ENCODE measurements at places on chromosomes 6 and 20.

- no peak for DNase-seq
These were observed 93.2 kb downstream of the DLGAP4 start for GRCh38 chr20:36399147-36399968.

GRCh38 chr20:25076731-25077609, 5.0 kb downstream of the VSX1 start:
- DNase-seq = no peak

- no peak for DNase-seq
These were observed 215.8 kb downstream of the UTRN start for GRCh38 chr6:144500892-144501291.

- DNase-seq = no peak
These were observed 70.5 kb upstream of the TOX2 start for GRCh38 chr20:43843965-43844660.

GRCh38 chr6:107202876-107203468, 87.7 kb upstream of the BEND3 start:
- no peak for DNase-seq

GRCh38 chr6:132932588-132932987, 118.2 kb downstream of the RPS12 start:
- DNase-seq = no peak

GRCh38 chr20:1872459-1873097, 22.6 kb upstream of the SIRPA start:
- DNase-seq = no peak

- DNase-seq = no peak
These were observed 163.9 kb downstream of the FAXC start for GRCh38 chr6:99185525-99185924.

GRCh38 chr6:128421788-128422187, 98.6 kb downstream of the PTPRK start:
- DNase-seq = no peak

DNA sequence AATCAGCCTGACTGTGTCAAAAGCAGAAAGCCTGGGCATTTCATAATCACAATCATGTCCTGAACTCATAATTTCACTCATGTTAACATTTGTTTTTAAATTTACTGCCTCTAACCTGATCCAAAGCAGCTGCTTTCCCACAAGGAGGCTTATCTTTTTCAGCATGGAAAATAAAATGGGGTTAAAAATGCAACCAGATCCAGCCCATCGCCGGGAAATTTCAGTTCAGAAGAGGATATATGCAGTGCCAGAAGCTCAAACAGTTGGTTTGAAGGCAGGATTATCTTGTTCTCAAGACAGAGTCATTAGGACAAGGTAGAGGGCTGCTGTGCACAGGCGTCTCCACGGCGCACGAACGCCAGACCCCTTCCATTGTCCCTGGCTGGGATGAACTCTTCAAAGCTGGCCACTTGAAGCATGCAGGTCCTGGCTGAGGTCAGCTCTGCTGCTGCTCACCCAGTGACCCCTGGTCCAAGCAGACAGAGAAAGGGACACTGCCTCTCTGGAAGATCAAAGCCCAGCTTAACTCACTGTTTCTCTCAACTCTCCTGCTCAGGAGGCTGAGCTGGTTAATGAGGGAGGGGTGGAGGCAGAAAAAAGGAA, 191.1 kb upstream of the HEY2 start:
- DNase-seq = no peak

DNA sequence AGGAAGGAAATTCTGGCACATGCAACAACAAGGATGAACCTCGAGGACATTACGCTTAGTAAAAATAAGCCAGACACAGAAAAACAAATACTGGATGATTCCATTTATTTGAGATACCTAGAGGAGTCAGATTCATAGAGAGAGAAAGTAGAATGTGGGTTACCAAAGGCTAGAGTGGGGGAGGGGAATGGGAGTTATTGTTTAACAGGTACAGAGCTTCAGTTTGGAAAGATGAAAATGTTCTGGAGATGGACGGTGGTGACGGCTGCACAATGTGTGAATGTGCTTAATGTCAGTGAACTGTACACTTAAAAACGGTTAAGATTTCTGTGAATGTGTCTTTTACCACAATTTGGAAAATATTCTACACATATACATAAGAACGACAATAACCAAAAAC, 33.9 kb upstream of the DSP start:
- DNase-seq = no peak

DNA sequence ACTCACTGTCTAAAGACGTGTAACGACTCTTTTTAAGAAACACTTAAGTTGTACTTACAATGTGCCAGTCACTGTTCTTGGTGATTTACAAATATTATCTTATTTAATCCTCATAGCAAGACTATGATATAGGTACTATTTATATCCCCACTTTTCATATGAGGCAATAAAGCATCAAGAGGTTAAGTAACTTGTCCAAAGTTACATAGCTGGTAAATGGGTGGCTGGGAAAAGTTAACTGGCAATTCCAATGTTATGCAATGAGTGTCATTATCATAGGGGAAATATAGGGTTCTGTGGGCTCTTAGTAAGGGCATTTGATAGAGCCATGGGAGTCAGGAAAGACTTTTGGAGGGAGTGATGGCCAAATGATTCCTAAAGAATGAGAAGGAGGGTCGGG, 21.4 kb upstream of the RIPOR2 start:
- no peak for DNase-seq

DNA sequence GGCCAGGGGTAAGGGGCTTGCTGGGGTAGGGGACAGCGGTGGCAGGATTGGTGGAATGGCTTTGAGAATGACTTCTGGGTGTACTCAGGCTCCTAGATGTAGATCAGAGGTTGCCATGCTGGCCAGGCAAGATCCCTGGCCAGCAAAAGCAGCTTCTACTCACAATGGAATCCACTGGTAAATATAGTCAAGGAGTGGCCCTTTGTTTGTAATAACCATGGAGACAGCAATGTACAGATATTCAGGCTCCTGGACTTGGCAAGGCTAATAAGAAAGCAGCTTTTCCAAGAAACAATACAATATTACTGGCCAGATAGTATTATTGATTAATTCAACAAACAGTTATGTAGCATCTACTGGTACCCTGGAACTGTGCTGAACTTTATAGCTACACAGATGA, 37.9 kb downstream of the CDH26 start:
- no peak for DNase-seq

DNA sequence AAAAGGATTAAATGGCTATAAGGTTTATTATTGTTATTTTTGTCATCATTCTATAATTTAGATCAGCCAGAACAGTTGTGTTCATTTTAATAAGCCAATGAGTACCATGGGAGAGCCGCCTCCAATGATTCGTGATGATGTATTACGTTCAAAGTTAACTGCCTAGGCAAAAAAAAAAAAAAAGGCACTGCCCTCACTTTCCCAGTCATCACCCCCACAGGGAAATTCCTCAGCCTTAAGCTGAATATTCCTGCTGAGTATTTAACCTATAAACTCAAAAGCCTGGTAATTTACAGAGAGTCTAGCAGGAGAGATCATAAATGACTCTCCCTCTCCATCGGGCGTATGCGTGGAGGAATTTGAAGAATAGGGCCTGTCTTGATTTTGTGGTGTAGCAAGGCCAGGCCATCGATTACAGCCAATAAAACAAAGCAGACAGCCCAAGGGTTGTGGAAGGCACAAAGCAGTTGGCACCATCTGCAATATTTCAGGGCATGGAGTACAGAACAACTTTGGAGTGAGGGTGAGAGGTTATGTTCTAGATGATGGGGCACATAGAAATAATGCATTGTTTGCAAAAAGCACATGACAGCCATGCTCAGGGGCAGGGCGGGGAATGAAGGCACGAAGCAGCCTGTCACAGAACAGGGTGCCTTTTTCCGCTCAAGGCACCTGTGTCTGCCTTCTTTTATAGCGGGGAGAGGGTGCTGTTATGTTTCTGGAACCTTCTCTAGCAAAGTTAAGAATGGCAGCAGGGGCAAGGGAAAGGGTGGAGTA, 138.2 kb upstream of the DTNBP1 start:
- DNase-seq = no peak

- DNase-seq = peak; percentile 66
These were observed 66.1 kb upstream of the SLC22A16 start for GRCh38 chr6:110542311-110543024.

DNA sequence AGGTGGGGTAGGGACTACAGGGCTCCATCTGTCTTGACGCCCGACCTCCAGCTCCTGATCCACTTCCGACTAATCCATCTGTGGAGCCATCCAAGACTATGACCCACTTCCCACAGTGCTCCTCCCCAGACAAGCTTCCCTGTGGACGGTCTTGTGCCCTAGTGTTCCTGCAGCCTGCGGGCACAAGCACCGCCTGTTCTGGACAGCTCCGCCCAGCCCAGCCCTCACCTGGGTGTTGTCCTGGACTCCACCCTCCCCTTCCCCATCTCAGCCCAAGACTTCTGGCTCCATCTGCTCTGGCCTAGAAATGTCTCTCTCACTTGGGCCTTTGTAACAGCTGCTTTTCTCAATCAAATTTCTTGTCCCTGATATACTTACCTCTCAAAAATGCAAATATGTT, 102.0 kb downstream of the MAFB start:
- DNase-seq = no peak

DNA sequence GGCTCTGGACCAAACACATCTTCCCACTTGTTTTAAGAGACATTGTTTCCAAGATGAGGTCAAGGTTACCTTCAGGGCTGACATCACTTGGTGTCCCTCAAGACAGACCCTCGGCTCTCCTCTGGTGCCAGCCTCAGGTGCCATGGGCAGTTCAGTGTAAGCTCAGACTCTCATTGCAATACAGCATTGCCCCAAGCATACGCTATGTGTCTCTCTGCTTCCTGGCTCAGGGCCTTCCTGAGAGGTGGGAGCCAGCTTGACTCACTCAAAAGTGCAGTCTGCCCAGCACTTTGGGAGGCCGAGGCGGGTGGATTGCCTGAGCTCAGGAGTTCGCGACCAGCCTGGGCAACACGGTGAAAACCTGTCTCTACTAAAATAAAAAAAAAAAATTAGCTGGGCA, 51.7 kb downstream of the SLC24A3 start:
- no peak for DNase-seq

- no peak for DNase-seq
These were observed 317.2 kb upstream of the TCF21 start for GRCh38 chr6:133571681-133572080.

GRCh38 chr20:6341491-6341890, 218.7 kb upstream of the FERMT1 start:
- DNase-seq = no peak

- DNase-seq = no peak
These were observed 713.0 kb downstream of the EPM2A start for GRCh38 chr6:145022199-145022796.

DNA sequence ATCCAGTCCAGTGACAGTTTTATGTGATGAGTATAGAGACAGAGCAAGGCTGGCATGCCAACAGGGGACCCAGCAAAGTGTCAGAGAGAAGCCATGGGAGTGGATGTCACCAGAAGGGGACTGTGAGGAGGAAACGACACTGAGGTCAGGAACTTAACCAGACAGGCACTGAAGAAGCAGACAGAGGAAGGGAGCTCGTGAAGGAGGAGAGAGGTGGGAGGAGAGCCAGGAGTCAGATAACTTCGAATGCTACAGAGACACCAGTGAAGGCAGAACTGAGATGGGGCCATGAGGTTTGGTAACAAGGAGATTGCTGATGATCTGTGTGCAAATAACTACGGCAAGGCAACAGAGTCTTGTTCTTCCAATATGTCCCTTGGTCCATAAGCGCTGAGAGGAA, 211.1 kb upstream of the FOXA2 start:
- DNase-seq = no peak

GRCh38 chr20:62580052-62580451, 62.3 kb upstream of the SLCO4A1 start:
- no peak for DNase-seq

DNA sequence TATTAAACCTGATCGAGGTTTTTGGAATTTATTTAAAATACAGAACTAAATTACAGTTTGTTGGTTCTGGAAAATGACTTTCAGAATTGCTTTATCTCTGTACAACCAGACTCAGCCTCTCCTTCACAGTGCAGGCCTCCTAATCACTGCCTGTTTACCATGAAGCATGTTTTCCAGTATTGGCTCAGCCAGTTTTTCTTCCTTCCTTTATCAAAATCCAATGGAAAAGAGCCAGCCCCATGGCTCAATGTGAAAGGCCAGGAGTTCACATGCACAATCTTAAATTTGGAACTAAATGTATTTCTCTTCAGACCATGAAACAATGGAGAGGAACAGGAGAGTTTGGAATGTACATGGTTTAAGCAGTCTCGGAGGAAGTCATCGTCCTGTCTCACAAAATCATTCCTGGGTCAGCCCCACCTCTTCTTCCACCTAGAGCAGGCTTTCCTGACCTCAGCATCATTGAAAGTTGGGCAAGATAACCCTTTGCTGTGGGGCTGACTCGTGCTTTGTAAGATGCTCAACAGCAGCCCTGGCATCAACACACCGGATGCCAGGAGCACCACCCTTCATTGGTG, 680.9 kb upstream of the AGPAT4 start:
- no peak for DNase-seq

DNA sequence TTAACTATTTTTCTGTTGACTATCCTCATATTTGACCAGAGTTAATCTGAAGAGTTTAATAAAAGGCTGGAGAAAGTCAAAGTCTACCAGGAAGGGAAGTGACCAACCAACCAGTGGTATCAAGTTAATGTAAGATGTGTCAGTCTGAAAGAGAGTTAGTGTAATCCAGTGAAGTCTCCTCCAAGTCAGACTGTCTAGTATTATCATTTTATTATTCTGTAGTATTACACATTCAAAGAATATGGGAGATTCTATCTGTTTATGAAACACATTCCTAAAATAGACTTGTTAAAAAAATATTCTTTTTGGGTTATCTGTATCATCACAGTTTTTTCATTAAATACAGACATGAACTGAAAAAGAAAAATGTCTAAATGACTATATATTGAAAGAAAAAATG, 194.4 kb downstream of the BTBD9 start:
- no peak for DNase-seq

DNA sequence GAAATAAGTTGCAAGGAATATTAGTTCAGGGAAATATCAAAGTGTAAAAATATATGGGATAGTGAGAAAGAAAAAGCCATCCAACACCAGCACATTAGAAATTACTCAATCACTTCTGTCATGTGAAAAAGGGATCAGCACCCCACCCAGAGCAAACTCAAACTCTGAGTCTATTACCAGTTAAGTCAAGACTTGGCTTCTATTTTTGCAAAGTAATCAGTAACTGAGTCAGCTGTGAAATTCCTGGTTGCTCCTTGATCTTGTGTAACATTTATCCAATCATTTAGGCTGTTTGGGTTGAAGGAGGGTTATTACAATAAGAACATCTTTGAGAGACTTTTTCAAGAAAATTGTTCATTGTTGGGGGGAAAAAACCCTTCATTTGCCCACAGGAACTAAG, 51.2 kb downstream of the SLC22A23 start:
- no peak for DNase-seq

- DNase-seq = no peak
These were observed 212.2 kb upstream of the FOXA2 start for GRCh38 chr20:22796469-22797077.

GRCh38 chr6:17349427-17349826, 44.0 kb upstream of the CAP2 start:
- no peak for DNase-seq

Measured in left ventricle myocardium inferior (tissue), 1 donor.